Thyroid gland (tissue), 4 donors: ENCODE measurements at places on chromosomes 5 and 9. TPM values are rescaled to one million over a fixed set of nuclear protein-coding genes. Genes with fewer than 3 reads are reported as not detected.

Gene FST
- total RNA-seq: 2.6 TPM

GRCh38 chr5:7078901-7079300 is 317.0 kb upstream of the ADCY2 start:
- no peak for DNase-seq

- no peak for DNase-seq
These were observed 76.9 kb downstream of the SH3PXD2B start for GRCh38 chr5:172377438-172377837.

DNA sequence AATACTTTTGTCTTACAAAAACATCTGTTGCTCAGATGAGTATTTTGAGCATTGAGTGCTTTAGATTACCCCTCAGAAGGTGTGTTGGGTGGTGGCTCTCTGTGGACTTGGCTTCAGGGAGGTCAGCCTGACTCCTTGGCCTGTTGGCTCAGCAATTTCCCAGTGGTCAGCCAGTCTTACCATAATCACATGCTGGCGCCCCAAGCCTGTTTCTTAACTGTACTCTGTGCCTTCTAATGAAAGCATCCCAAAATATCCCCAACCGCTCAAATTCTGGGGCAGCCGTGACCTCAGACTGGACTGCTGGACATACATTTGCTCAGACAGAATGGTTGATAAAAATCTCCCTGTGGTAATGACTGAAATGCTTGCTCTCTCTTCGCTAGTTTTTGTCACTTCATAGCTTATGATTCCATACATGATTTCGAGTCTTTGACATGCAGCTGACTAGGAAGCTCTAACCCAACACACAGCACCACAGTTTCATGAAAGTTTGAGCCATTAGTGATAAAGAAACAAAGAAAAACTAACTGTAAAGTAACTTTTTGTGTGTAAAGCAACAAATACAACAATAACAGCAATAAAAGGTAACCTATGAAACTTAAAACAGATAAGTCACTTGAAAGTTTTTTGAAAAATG is 562.2 kb upstream of the MEF2C start:
- peak; percentile 3 for DNase-seq

GRCh38 chr5:10018201-10019069 is 231.3 kb downstream of the ATPSCKMT start:
- DNase-seq: no peak

Gene SLC6A3
- total RNA-seq: 0.54 TPM

DNA sequence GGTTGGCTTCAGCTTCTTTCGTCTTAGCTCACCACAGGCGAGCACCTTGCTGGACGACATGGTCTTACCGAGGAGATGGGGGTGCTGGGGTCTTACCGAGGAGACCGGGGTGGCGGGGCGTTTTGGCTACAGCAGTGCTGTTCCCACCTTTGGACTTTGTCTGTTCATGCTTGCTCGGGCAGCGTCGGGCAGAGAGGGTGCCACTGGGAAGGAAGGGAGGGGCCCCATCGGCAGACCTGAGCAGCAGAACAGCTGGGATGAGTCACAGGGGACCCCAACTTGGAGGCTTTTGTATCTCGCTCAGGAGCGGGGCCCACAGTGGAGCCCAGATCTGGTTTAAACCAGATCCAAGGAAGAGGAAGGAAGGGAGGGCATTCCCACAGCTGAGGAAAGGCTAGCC is 106.0 kb upstream of the CACNA1B start:
- no peak for DNase-seq

DNA sequence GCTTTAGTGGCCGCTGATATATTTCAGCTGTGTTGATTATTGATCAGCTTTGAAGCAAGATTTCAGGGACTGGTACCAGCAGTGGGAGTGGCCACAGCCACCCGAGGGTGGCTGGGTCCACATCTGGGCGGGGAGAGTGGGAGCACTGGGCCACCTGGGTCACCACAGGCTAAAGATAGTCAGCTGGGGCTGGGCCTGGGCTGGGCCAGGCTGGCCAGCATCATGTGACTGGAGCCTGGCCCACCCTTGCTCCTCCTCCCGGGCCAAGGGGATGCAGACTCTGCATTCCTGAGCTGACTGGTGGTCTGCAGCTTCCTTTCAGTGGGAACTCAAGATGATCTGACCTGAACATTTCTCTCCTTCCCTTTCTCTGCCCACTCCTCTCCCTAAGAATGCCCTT is 27.1 kb downstream of the LARP1 start:
- no peak for DNase-seq

Gene GFRA3
- not detected for total RNA-seq

Gene SPAAR
- 4.7 TPM for total RNA-seq

- DNase-seq: no peak
These were observed 136.1 kb downstream of the PDE4D start for GRCh38 chr5:59757442-59757841.

Gene SLU7
- total RNA-seq: 101 TPM

DNA sequence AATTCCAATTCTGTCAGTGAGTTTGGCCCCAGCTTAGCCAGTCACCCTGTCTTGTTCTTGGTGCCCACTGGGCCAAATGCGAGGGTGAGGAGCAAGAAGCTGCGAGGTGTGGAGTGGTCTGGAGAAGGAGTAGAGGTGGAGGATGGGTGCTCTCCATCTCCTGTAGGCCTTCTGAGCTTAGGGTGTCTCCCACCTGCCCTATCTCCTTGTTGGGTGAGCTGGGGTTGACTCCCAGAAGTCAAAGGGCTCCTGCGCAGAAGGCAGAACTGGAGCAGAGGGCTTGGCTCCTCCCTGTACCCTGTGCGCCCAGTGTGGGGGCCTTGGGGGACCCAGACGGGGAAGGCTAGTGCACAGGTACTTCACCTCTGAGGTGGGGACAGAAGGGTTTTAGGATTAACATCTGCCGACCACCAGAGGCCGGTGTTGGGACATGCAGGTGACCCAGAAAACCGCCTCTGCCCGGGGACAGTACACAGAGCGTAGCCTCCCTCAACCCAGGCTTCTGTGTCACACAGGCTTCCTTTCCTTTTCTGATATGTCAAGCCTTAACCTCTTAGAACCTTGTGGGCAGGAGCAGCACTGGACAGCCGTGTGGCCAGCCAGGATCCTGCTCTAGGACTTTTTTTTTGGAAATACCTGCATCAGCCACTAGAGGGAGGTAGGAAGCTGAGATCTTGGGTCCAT is 16.9 kb downstream of the IL5 start:
- peak; percentile 37 for DNase-seq

DNA sequence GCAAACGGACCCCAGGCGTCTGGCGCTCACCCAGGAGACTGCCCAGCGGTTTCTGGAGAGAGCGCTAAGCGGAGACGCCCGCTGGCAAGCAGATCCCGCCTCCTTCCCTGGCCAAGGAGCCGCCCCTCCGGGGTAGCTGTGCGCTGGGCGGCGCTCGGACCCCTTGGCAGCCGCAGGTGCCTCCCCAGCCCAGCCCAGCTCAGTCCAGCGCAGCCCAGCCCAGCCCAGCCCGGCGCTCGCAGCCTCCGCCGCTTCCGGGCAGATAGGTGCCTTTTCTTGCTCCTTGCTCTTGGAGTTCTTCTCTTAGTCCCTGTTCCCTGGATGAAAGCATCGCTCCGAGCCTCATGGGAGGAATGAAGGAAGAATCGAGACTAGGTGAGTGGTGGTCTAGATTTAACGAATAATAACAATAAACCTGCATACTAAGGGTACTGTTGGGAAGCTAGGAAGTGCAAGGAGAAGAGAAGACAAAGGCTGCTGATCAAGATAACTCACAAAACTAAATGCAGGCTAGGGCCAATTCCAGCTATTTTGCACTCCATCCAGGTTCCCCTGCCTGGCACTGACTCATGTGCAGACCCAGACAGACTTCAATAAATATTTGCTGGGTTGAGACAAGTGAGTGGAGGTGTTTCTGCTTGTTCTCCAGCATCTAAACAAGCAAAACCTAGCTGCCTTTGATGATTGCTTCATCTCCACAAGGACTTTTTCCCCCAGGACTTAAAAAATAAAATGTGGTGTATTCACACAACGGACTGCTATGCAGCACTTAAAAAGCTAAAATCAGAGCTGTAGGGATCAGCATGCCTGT is at the start of gene STK32A:
STK32A (plus strand) TSS at position 202 of the 811 bp plus-strand sequence. CDS start 4,609 bp downstream, outside the sequence.
- peak; percentile 87 for DNase-seq

Gene TBC1D13
- total RNA-seq: 26.5 TPM

GRCh38 chr9:1922026-1922425 is 93.1 kb upstream of the SMARCA2 start:
- no peak for DNase-seq

Gene DNAH5
- 2.6 TPM for total RNA-seq

- no peak for DNase-seq
These were observed 317.1 kb downstream of the MAT2B start for GRCh38 chr5:163822548-163822947.

DNA sequence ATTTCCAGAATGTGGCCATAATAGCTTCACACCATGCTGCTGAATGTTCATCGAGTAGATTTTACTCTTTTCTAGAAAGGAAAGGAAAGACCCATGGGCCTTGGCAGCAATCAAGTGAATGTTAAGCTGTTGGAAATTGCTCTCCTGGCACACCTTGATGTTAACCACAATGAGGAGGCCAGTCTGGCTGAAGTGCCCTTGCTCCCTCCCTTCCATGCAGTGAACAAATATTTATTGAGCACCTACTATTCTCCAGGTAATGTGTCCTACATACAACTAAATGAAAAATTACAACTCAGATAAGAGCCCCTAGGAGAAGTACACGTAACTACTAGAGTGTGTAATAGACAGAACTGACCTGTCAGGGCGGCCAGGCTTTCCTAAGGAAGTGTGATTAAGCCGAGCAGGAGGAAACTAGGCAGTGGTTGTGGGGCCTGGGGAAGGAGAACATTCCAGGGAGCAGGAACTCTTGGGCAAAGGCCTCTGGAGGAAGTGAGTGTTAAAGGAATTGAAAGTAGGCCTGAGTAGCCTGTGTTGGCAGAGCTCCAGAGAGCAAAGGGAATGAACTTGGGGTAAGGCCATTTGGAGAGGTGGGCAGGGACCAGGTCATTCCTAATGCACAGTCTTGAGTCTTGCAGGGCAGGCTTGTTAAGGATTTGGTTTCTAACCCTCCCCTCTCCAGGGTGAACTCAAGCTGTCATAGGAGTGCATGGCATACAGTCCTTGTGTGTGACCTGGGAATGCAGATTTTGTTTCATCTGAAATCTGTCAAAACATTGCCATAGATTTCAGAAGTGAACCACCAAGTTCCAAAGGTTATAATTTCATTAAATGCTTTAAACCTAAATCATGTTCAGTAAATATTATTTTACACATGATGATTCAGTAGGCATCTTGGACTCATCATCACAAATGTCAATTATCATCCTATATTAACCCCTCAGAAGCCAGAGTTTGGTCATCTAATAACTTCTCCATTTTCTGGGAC is 9.0 kb upstream of the ZSWIM6 start:
- peak; percentile 35 for DNase-seq

GRCh38 chr5:417301-418161 is 25.4 kb upstream of the EXOC3 start:
- no peak for DNase-seq

DNA sequence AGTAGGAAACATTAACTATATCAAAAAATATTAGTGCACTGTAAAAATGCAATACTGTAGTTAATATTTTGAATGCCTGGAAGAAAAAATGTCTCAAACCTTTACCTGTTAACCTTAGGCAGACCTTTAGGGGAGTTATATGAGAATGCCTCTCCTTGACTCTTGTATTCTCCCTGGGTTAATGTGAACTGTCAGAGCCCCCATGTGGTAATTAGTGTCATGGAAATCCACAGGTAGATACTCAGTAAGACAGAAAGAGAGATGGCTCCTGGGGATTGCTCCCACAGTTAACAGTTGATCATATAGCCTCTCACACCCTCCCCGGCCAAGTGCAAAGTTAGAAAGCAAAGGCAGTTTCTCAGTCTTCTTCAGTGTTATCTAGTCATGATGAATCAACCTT is 742.8 kb downstream of the NR2F1-AS1 start:
- DNase-seq: no peak

DNA sequence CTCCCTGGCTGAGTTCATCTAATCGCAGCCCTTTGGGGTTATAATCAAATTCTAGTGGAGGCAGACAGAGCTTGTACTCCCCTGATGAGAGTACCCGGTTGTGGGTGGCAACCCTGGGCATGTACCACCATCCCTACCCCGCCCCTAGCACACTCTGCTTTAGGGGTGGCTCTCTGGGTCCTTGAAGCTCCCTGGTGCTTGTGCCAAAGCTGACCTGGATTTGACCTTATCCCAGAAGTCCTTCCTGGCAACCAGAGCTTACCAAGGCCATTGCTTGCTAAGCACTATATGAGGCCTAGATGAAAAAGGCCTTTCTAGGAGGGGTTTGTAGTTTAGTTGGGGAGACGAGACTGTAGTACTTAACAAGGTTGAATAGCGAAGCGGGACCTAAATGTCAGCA is 72.2 kb downstream of the RGS3 start:
- no peak for DNase-seq

Gene IRX4
- not detected for total RNA-seq

DNA sequence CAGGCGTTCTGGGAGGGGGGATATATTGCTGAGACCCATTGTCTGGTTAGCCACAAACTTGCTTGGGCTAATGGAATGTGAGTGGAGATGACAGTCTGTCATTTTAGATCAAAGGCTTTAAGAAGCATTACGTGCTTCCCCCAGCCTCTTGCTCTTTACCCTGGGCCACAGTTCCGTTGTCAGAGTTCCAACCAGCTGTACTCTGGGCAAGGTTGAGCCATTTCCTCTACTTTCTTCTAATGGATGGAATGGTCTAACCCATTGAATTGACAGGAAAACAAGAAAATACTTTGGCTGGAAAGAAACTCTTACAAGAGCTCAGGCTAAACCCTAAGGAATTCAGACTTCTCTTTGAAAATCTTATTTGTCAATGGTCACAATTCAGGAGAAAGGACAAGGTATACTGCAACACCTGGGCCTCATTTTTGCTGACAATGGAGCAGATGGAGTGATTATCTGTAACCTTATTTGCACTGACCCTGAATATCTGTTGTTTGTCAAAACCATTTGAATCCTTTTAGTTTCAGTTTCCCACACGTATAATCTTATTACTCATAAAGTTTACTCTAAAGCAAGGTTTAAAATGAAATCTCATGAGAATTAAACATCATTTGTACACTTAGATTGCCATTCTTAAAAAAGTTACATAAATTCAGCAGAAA is 231.4 kb downstream of the PDE4D start:
- DNase-seq: no peak

DNA sequence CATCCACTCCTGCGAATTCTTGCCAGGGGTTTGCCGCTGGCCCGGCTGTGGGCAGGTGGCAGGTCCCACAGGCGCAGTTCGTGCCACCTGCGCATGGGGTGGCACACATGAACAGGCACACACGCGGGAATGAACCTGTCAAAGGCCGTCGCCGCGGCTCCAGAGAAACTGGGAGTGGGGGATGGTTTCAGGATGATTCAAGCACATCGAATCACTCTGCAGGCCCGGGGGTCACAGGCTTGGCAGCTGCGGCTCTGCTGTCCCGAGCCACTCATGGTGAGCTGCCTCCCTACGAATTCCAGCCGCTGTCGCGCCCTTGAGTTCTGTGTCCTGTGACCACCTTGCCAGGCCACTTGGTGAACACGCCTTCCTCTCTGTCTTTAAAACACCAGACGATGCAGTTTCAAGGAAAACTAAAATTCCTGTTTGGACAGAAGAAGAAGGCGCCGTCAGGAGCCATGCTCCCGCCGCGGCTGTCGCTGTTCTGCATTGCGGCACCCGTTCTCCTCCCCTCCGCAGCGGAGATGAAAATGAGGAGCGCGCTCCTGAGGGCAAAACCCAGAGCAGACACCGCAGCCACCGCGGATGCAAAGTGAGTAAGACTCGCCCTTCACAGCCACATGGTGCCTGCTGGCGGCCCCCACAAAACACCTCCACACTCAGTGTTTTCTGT is 15.4 kb upstream of the EXOC3 start:
- DNase-seq: no peak
